ENCODE measurements at places on chromosomes 13 and 19.
A peak's percentile ranks its signal among the peaks of the same experiment; 100 is the strongest.

GRCh38 chr19:40365613-40366401, 17.3 kb downstream of the PLD3 start:
- peak overlapping the region; percentile 16 for H3K4me3 ChIP-seq
- peak overlapping the region; percentile 48 for H3K27ac ChIP-seq
- H3K36me3 ChIP-seq = no peaks in the 10 kb centered on the region
- no peaks in the 10 kb centered on the region for H3K27me3 ChIP-seq

- no peaks in the 10 kb centered on the region for H3K27me3 ChIP-seq
- H3K27ac ChIP-seq = no peak overlapping the region
- no peak overlapping the region for H3K4me3 ChIP-seq
Measured at GRCh38 chr13:108332791-108333190, 63.3 kb downstream of the TNFSF13B start.

DNA sequence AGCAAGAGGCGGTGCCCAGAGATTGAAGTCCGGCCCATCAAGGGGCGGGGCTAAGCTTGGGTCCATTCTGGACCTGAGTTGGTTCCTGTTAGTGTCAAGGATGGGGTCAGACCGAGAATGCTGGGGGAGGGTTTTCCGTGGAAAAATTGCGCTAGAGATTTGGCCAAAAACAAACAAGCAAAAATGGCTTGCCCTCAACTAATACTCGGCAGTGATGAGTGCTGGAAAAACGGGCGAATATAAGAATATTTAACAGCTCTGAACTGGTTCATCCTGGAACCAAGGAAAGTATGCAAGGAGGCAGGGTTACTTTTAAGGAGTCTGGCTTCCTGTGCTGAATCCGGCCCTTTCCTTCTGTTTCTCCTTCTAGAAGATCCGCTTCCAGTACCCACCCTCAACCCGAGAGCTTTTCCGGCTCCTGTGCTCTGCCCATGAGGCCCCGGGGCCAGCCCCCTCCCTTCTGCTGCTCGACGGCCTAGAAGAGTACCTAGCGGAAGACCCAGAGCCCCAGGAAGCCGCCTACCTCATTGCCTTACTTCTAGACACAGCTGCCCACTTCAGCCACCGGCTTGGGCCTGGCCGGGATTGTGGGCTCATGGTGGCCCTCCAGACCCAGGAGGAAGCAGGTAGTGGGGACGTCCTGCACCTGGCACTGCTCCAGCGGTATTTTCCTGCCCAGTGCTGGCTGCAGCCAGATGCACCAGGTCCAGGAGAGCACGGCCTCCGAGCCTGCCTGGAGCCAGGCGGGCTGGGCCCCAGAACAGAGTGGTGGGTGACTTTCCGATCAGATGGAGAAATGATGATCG, 880 bp downstream of the SWSAP1 start:
- no peaks in the 10 kb centered on the region for H3K36me3 ChIP-seq
- H3K4me3 ChIP-seq = peak overlapping the region; percentile 39
- peak; percentile 41 for DNase-seq
- H3K4me1 ChIP-seq = peaks cover 9% of the 10 kb centered on the region
- H3K27ac ChIP-seq = peak overlapping the region; percentile 89

DNA sequence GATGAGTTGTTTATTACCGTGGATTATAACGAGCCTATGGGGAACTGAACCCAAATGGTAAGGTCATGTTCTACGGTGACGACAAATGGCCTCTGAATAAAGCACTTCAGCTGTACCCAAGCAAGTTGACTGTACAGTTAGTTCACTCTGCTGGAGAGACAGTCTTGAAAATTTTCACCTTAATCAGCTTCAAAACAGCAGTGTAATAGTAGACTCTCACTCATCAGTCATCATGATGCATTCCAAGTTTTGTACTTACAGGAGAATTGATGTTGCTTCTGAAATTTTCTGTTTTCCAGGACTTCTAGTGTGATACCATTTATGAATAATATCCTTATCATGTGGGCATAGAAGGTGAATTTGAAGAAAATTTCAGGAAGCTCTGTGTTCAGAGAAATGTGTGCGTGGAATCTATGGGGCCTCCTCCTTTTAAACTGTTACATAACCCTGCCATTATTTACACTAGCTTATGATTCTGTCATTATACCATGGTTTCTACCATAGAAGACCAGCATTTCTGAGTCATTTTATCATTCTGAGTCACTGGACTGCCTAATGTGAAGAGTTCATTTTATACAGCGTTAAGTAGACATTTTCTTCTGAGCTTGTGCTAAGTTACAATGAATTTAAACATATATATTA, 96.9 kb downstream of the WDFY2 start:
- no peaks in the 10 kb centered on the region for H3K36me3 ChIP-seq
- no peak for DNase-seq
- no peak overlapping the region for H3K4me3 ChIP-seq

DNA sequence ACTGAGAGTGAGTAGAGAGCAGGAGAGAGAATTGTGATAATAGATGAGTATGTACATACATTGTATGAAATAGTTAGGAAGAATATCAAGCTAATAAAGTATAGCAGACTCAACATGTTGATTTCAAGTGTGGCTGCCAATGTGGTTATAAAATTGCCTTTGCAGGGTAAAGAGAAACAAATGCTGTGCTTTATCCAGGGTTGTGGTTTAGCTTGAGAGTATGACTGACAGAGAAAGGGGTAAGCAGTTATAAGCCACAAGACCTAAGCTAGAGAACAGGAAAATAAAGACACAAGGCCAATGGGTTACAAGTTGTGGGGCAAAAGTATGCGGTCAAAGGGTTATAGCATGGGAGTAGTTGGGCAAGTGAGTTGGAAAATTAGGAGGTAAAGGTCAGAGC, 1217.5 kb downstream of the DIAPH3 start:
- no peaks in the 10 kb centered on the region for H3K4me1 ChIP-seq
- H3K36me3 ChIP-seq = no peaks in the 10 kb centered on the region
- H3K27ac ChIP-seq = no peak overlapping the region
- no peaks in the 10 kb centered on the region for H3K27me3 ChIP-seq
- DNase-seq = no peak
- H3K4me3 ChIP-seq = no peak overlapping the region

GRCh38 chr19:33086955-33087354, 6.0 kb downstream of the GPATCH1 start:
- H3K36me3 ChIP-seq = peaks cover 6% of the 10 kb centered on the region
- H3K4me1 ChIP-seq = peaks cover 2% of the 10 kb centered on the region
- no peak overlapping the region for H3K4me3 ChIP-seq

GRCh38 chr19:35549174-35549788, 3.9 kb downstream of the TMEM147 start:
- H3K27ac ChIP-seq = no peak overlapping the region
- H3K4me1 ChIP-seq = peaks cover 6% of the 10 kb centered on the region
- no peaks in the 10 kb centered on the region for H3K27me3 ChIP-seq

DNA sequence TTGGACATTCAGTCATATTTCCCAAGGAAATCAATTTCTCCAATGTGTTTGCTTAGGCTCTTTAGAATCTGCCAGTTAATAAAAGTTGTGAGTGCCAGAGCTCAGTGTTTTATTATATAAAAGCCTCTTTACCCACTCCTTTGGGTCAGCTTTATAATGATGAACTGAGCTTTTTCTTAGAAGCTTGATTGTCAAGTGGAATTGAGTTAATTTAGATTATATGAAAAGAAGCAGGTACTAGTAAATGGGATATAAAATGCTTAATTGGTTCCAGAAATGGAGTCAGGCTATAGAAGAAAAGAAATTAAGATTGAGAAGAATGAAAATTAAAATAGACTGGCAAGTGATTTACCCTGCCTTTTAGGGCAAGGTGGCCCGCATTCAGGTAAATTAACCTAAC, 363.2 kb downstream of the SLITRK6 start:
- no peak overlapping the region for H3K4me3 ChIP-seq
- H3K4me1 ChIP-seq = no peaks in the 10 kb centered on the region
- DNase-seq = no peak
- H3K27me3 ChIP-seq = no peaks in the 10 kb centered on the region

- H3K4me3 ChIP-seq = no peak overlapping the region
- H3K27me3 ChIP-seq = no peaks in the 10 kb centered on the region
- H3K4me1 ChIP-seq = no peaks in the 10 kb centered on the region
- no peak for DNase-seq
- H3K27ac ChIP-seq = no peak overlapping the region
Measured at GRCh38 chr13:28321756-28322155, 173.2 kb downstream of the FLT1 start.

DNA sequence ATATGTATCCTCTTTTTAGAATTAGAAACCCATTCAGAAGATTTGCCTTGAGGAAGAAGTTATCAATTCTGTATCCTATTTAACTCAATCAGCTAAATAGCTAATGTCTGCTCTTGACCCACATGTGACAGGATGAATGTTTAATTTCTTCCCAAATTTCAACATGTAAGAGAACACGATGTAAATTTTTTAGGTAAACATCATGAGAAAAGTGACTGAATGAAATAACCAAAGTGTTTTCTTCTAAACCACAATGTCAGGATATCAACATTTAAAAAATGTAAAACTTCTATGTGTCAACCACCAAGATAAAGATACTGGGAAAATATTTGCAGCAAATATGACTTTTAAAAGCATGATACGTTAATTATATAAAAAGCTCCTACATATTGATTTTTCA, 302.4 kb downstream of the DCT start:
- no peak overlapping the region for H3K27ac ChIP-seq
- H3K4me1 ChIP-seq = no peaks in the 10 kb centered on the region
- no peak overlapping the region for H3K4me3 ChIP-seq
- H3K27me3 ChIP-seq = no peaks in the 10 kb centered on the region
- no peaks in the 10 kb centered on the region for H3K36me3 ChIP-seq

- H3K36me3 ChIP-seq = no peaks in the 10 kb centered on the region
- H3K4me1 ChIP-seq = no peaks in the 10 kb centered on the region
- no peak for DNase-seq
- no peaks in the 10 kb centered on the region for H3K27me3 ChIP-seq
- H3K4me3 ChIP-seq = no peak overlapping the region
Measured at GRCh38 chr13:37263871-37264270, 158.4 kb upstream of the CSNK1A1L start.

- no peaks in the 10 kb centered on the region for H3K27me3 ChIP-seq
- no peaks in the 10 kb centered on the region for H3K36me3 ChIP-seq
- H3K4me3 ChIP-seq = no peak overlapping the region
- no peak overlapping the region for H3K27ac ChIP-seq
- no peaks in the 10 kb centered on the region for H3K4me1 ChIP-seq
- DNase-seq = no peak
Measured at GRCh38 chr19:35787227-35787799, 11.9 kb downstream of the ARHGAP33 start.

GRCh38 chr19:674282-675151, 1.7 kb upstream of the FSTL3 start:
- H3K27ac ChIP-seq = no peak overlapping the region
- no peak for DNase-seq
- peaks cover 10% of the 10 kb centered on the region for H3K4me1 ChIP-seq
- no peak overlapping the region for H3K4me3 ChIP-seq

- DNase-seq = no peak
- no peaks in the 10 kb centered on the region for H3K27me3 ChIP-seq
- no peak overlapping the region for H3K27ac ChIP-seq
- no peaks in the 10 kb centered on the region for H3K36me3 ChIP-seq
Measured at GRCh38 chr13:40120288-40120687, 464.8 kb downstream of the COG6 start.

- no peak overlapping the region for H3K4me3 ChIP-seq
- H3K27me3 ChIP-seq = no peaks in the 10 kb centered on the region
Measured at GRCh38 chr19:56153507-56153906, 12.4 kb downstream of the ZNF444 start.

GRCh38 chr19:52270266-52270885, 989 bp downstream of the ZNF766 start:
- no peak for DNase-seq
- H3K4me3 ChIP-seq = peak overlapping the region; percentile 97
- peak overlapping the region; percentile 94 for H3K27ac ChIP-seq
- H3K36me3 ChIP-seq = no peaks in the 10 kb centered on the region
- H3K4me1 ChIP-seq = no peaks in the 10 kb centered on the region

GRCh38 chr13:27035892-27036235, 135.7 kb downstream of the USP12 start:
- H3K4me3 ChIP-seq = no peak overlapping the region
- no peaks in the 10 kb centered on the region for H3K27me3 ChIP-seq
- no peaks in the 10 kb centered on the region for H3K36me3 ChIP-seq
- H3K27ac ChIP-seq = no peak overlapping the region

DNA sequence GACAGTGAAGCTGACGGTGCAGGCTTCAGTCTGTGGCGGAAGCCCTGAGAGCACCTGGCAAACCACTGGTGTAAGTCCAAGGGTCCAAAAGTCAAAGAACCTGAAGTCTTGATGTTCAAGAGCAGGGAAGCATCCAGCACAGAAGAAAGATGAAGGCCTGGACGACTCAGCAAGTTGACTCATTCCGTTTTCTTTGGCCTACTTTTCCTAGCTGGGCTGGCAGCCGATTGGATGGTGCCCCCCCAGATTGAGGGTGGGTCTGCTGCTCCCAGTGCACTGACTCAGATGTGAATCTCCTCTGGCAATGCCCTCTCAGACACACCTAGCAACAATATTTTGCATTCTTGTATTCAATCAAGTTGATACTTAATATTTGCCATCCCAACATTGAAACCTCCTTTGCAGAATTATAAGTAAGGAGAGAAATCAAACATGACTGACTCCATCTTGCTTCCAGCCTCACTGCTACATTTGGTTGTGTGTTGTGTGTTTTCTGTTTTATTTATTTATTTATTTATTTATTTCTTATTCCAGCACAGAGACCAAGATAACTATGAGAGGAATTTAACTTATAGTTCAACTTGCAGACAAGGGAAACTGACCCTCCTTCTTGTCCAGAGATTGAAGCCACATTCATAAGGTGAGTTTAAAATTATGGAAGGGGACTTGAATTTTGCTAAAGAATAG, 32.8 kb downstream of the IGFL2 start:
- H3K4me1 ChIP-seq = no peaks in the 10 kb centered on the region
- H3K27ac ChIP-seq = no peak overlapping the region
- no peak overlapping the region for H3K4me3 ChIP-seq
- no peaks in the 10 kb centered on the region for H3K36me3 ChIP-seq

DNA sequence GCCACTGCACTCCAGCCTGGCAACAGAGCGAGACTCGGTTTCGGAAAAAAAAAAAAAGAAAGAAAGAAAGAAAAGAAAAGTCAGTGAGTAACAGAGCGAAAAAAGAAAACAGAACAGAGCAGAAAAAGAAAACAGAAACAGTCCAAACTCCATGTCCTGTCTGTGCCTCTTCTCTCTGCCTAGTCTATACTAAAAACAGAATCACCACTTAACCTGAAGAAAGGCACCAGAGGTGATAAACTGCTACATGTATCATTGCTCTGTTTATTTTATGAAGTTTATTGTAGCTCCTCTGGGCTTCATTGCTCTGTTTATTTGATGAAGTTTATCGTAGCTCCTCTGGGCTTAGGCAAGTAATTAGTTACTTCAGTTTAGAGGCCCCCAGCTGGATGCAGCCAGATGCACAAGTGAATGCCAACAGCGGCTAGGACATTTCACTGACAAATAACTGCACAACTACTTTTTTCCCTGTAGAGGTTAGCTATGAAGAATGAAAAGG, 39.2 kb downstream of the TBC1D4 start:
- no peak overlapping the region for H3K27ac ChIP-seq
- H3K4me3 ChIP-seq = no peak overlapping the region
- DNase-seq = no peak
- no peaks in the 10 kb centered on the region for H3K4me1 ChIP-seq
- no peaks in the 10 kb centered on the region for H3K36me3 ChIP-seq

- no peak for DNase-seq
- H3K4me3 ChIP-seq = no peak overlapping the region
- no peaks in the 10 kb centered on the region for H3K4me1 ChIP-seq
- no peaks in the 10 kb centered on the region for H3K27me3 ChIP-seq
Measured at GRCh38 chr19:23991170-23991569, 76.5 kb downstream of the ZNF726 start.

GRCh38 chr19:2636897-2637683, 65.4 kb downstream of the GNG7 start:
- no peak overlapping the region for H3K4me3 ChIP-seq
- peak; percentile 29 for DNase-seq

- H3K27me3 ChIP-seq = no peaks in the 10 kb centered on the region
- no peaks in the 10 kb centered on the region for H3K36me3 ChIP-seq
- peaks cover 15% of the 10 kb centered on the region for H3K4me1 ChIP-seq
- DNase-seq = no peak
Measured at GRCh38 chr13:23750383-23751121, 138.6 kb downstream of the MIPEP start.
